Fibroblast of upper back skin (primary cell): ENCODE measurements at places on chromosomes 11 and 22.

DNA sequence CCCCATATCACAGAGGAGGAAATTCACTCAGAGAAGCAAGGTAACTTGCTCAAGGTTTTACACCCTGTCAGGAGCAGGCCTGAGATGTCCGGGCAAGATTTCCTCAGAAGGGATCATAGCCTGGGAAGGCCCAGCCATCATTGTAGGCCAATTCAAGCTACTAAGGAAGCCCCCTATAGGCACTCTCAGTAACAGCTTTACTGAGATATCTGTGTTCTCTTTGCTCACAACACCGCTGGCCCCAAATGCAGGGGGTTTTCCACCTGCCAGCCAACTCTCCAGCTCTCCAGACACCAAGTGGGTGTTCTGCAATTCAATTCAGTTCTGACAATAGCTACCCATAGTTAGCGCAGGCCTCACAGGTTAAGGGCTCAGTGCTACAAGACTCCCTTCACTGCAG is 84.0 kb downstream of the SLC36A4 start:
- DNase-seq = no peak

GRCh38 chr11:128484172-128484571 is 103.2 kb downstream of the ETS1 start:
- DNase-seq = no peak

GRCh38 chr11:108097179-108097578 is 24.2 kb upstream of the ACAT1 start:
- DNase-seq = no peak

- peak; percentile 81 for DNase-seq
These were observed 2.0 kb downstream of the GNAZ start for GRCh38 chr22:23072077-23072910.

GRCh38 chr11:121807051-121807450 is 309.0 kb downstream of the BLID start:
- DNase-seq = no peak

GRCh38 chr11:2732261-2732939 is 32.6 kb upstream of the KCNQ1OT1 start:
- DNase-seq = no peak

GRCh38 chr11:66986178-66986545 is 11.1 kb downstream of the C11orf86 start:
- DNase-seq = no peak

DNA sequence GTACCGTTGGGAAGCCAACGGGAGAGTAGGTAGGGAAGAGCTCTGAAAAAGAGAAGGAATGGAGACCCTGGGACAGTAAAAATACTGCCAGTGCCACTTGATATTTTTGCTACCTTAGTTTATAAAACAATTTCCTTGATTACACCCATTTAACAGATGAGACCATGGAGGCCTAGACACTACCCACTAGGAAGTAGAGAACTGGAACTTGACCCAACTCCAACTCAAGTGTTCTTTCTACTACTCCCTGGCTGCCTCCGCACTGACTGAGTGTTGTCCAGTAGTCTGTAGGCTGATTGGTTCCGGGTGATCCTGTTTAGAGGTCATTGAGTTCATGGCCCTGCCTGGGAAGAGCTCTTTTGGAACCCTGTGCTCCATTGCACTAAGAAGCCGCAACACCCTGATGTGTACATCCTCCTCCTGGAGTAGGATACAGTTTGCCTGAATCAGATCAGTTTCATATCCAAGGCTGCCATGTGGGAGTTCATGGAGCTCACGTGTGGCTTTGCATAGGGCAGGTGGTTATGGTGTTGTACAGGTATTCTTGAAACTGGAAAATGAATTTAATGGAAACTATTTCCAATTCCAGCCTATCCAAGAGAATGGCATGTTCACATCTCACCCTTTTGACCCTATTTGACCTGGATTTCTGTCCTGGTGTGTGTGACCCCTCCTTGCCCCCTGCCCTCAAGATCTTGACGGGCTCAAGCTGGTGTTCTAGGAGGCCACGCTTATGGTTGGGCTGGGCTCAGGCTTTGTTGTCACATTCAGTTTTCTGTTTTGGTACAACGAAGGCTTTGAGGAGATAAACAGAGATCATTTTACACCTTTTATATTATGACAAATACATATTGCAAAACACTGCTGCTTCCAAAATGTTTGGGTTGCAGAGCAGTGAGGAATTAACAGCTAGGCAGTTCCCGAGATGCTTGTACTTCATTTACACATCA is 102.2 kb upstream of the NNMT start:
- DNase-seq = no peak

DNA sequence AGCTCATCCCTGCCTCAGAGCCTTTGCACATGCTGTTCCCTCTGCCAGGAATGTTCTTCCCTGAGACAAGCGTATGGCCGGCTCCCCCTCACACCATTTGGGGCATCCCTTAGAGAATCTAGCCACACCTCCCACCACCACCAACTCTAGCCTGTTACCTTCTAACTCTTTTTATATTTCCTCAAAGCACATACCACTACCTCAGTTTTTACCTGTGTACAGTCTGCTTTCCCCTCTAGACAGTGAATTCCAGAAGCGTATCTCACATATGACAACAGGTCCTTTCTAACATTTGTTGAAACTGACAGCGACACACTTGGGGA is 75.1 kb upstream of the ARFGAP3 start:
- DNase-seq = no peak

DNA sequence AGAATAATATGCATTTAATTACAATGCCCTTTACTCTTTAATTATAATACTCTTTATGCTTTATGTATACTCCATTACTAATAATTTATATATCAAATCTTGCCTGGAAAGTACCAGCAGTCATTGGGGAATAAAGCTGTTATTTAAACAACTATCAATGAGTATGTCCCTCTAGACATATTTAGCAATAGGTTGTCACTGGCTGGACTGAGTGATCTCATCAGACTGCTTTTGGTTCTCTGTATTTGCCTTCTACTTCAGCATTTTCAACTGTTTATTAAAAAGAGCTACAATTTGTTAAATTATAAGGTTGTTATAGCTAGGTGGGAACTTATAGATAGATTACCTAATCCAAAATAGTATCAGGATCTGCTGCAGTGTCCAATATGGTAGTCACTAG is 267.2 kb downstream of the DCDC1 start:
- DNase-seq = no peak

DNA sequence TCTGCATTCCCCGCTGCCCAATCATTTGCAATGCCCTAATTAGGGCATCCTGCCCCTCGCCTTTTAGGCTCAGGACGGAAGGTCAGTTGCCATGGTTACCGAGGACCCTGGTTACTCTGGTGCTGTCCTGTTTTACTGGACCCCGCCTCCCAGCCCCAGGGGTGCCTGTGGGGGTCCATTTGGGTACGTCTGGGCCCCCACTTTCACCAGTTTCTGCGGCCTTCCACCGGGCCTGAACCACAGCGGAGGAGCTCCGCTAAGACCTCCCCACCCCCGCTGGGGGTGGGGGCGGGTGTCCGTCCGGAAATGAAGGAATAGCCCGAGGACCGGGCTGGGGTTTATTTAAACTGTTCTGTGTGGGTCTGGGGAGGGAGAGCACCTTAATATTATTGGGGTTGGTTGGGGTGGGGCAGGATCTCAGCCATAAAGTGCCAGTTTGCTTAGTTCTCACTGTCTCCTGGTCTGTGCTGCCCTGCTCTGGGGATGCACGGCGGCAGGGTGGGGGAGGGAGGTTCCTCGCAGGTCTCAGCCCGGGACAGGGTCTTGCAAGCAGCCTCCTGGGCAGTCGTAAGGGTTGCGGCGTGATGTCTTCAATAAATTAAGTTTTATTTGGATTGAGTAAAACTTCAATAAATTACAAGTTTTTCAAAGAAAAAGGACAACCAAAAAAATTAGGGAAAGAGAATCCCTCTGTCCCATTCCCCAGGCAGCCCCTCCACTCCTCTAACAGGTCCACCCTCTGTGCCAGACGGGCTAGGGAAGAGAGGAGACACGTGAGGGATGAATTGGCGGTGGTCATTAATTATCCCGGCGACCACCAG is 5.3 kb downstream of the PHOX2A start:
- DNase-seq = no peak

DNA sequence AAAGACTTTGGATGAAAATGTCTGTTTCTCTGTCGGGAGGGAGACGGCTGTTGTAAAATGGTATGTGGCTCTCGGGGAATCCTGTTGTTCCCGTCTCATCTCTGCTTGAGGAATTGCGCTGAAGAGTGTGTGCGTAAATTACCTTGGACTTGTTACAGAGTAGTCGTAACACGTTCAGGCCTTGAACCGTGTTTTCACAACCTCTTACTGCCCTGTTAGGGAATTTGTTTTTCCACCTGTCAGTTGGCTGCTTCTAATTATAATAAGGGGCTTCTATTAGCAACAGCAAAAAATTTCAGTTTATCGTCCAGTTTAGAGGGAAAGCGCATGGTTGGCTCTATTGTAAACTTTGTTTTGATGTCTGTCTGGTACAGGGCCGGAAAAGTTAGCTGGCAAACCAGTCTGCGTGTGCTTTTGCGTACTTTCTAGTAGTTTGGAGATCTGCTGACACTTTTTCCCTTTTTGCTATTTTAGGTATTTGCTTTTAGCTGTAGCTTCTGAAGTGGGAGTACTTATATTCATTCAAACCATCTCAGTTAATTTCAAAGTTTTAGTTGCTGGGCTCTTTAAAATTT is 1.5 kb downstream of the HIPK3 start:
- DNase-seq = no peak

DNA sequence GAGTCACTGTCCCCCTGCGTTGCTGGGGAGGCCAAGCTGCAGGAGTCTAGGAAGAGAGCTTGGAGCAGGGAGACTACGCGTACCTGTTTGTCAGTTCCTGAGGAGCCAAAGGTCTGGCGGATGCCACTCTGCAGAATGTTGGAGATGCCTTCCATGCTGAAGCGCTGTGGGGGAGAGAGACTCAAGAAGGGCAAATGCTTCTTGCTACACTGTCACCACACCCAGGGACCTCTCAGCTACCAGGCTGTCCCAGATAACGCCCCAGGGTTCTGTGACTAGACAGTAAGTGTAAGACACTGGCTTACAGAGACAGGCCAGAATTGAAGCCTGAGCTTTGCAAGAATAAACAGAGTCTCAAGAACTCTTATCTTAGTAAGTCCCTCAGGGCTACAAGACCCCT is 42.0 kb downstream of the FEZ1 start:
- no peak for DNase-seq

DNA sequence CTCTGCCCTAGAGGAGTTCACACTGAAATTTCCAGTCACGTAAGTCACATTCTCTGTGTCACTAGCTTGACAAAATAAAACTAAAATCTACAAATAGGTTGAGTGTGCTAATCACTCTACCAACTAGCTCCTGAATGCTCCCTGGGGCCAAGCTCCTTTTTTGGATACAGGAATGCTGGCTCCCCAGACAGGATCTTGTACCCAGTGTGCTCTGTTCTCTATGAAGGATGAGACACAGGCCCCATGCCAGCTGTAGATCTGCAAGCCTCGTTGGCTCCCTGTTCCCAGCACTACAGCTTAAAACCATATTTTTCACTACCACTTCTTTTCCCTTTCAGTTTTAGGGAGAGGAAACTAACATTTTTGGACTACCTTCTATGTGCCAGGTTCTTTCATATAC is 3.7 kb upstream of the IPO7 start:
- DNase-seq = no peak

GRCh38 chr11:33109294-33109895 is 51.9 kb downstream of the CSTF3 start:
- no peak for DNase-seq

DNA sequence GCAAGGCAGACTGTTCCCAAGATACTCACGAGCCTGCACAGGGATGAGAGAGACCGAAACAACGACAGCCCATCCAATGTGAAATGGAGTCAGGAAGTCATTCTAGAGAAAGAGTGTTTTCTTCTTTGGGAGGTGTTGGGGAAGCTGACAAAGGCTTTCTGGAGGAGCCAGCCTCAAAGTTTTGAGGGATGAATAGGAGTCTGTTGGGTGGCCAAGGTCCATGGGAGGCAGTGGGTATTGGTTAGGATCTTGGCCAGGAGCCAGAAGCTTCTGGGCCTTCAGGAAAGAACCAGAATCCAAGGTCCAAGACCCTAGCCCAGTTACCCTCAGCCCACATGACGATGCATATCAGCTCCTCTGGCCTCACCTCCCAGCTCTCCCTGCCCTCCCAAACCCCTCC is 59.9 kb upstream of the SHISAL1 start:
- no peak for DNase-seq

- DNase-seq = no peak
These were observed 417.0 kb upstream of the NARS2 start for GRCh38 chr11:78991681-78992080.

- no peak for DNase-seq
These were observed 493 bp upstream of the CYTH4 start for GRCh38 chr22:37281646-37282384.

- DNase-seq = no peak
These were observed 3.9 kb downstream of the CDPF1 start for GRCh38 chr22:46246178-46246577.

GRCh38 chr11:92284558-92284957 is 59.9 kb downstream of the FAT3 start:
- DNase-seq = no peak

DNA sequence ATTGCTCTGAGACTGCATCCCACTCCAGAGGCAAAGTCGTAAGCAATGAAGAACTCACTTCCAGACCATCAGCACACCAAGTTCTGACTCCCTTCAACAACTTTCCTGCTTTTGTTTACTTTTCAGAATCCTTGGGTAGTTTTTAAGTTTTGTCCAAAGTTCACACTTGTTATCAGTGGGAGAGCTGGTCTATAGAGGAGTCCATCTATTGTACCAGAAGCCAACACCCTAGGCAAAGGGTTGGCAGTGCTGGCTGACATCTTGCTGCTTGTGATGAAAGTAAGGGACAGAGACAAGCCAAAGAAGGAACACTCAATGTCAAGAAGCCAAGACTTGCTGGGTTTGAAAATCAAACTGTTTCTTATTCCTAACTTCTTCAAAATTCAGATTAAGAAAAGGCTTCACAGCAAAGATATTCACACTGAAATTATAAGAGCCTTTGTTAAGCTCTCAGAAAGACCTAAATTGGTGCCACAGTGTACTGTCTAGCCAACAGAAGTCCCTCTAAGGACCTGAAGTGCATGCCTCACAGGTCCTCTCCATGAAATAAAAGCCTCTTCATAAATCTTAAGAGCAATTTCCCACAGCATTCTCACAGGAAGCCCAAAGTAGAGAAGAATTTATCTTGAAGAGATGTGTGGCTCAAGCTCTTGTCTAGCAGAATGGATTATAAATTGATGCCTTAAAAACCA is 21.5 kb upstream of the LINC01488 start:
- DNase-seq = no peak

- no peak for DNase-seq
These were observed 27.9 kb downstream of the SBF1 start for GRCh38 chr22:50446708-50447575.

GRCh38 chr11:72173291-72173690 is 18.6 kb upstream of the FOLR1 start:
- no peak for DNase-seq

- DNase-seq = no peak
These were observed 228.6 kb downstream of the BRD1 start for GRCh38 chr22:49599039-49599438.
